Hippocampal formation (tissue), 2 donors: ENCODE measurements at places on chromosomes 13 and 19.
A peak's percentile ranks its signal among the peaks of the same experiment; 100 is the strongest.

GRCh38 chr13:77310579-77311279, 16.2 kb downstream of the MYCBP2 start:
- no peak for DNase-seq

DNA sequence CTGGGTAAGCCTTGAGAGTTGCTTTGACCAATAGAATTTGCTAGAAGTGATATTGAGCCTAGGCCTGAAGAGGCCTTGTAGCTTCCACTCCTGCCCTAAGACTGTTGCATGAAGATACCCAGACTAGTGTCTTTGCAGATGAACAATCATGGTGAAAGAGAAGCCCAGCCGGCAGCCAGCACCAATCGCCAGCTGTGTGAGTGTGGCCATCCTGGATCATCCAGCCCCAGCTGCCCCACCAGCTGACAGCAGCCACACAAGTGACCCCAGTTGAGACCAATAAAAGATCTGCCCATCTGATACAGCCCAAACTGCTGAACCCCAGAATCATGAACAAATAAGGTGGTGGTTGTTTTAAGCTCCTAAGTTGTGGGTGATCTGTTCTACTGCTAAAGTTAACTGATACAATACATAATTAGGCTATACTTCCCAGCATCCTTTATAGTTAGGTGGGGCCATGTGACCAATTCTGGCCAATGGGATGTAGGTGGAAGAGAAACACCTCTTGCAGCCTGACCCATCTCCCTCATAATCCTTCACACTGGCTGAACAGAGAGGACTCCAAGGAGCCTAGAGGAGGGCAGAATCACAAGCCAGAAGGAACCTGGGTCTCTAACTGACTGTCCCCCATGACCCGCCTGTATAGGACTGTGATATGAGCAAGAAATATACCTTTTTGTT, 9.4 kb upstream of the ZNF428 start:
- no peak for DNase-seq

- DNase-seq: no peak
Observed at GRCh38 chr13:44609137-44609536, 33.0 kb upstream of the TSC22D1 start.

- no peak for DNase-seq
Observed at GRCh38 chr19:8552810-8553209, 24.4 kb downstream of the MYO1F start.

- peak; percentile 43 for DNase-seq
Observed at GRCh38 chr19:53076984-53077383, 26.2 kb downstream of the ZNF160 start.
